CD4-positive, alpha-beta T cell treated with Interleukin-2 at 100 ng/mL for 4 hours (primary cell): ENCODE measurements at places on chromosomes 6 and 20.

GRCh38 chr6:15358579-15359327 is 112.9 kb downstream of the JARID2 start:
- no peak for DNase-seq

GRCh38 chr6:147716434-147716833 is 207.9 kb downstream of the SAMD5 start:
- no peak for DNase-seq

DNA sequence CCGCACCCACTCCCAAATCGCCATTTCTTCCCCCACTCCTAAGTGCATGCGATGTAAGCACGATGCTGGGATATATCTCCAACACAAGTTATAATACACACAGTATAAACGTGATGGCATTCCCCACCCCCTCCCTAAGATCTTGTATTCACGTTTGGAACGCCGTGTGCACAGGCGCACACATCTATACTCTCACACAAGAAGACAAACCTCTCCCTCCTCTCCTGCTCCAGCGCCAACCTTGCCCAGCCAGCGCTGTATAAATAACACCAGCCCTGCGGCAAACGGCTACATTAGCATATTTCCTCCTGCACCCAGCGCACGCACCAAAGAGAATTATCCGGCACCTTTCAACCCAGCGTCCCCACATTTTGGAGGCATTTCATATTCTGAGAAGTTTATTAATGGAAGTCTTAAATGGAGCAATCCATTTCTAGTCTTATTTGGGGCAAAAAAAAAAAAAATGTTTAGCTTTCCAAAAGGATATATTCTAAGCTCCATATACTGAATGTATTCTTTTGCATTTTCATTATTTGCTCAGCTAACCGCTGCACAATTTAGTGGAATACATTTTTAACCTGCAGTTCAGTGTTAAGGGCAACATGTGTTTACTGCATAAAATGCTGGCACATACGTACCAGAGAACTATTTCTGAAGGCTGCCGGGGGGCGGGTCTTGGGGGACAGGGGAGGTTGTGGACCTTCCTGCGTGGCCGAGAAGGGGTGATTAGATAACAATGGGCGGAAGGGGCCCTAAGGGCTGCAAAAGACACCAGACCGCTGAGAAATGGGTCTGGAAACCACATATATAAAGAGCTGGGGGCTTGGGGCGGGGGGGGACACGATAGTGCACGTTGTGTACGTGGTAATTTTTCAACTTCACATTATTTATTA is 1.1 kb upstream of the SLC22A23 start:
- no peak for DNase-seq

- no peak for DNase-seq
Observed at GRCh38 chr6:34508425-34508824, 42.5 kb downstream of the PACSIN1 start.

DNA sequence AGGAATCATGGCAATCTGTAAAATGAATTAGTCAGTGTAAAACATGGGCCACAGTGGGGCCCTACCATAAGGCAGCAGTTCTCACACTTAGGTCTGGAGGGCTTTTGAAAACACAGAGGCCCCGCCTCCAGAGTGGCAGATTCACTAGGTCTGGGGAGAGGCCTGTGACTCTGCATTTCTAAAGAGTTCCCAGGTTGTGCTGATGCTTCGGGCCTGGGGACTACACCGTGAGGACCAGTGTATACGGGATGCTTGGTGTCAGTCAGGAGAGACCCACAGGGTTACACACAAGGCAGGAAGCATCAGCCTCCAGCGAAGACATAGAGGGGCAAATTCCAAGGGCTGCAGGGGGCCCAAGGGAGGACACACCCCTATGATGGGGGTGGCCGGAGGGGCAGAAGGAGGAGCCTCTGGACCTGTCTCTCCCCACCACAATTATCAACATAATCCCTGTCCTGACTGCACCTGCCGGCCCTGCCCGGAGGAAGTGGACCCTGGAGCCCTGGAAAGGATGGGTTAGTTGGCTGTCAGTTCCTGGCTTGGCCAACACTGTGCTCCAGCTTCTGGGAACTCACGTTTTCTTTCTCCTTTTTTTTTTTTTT is 46.7 kb downstream of the FGD2 start:
- peak; percentile 44 for DNase-seq

- no peak for DNase-seq
Observed at GRCh38 chr6:169575365-169575764, 126.5 kb downstream of the WDR27 start.
